Fibroblast of lung (primary cell): ENCODE measurements at places on chromosomes 11 and 22. TPM values are rescaled to one million over a fixed set of nuclear protein-coding genes. Genes with fewer than 3 reads are reported as not detected.

The MS4A3 gene
- not detected in 2 replicates for polyA plus RNA-seq

The CNTF gene
- polyA plus RNA-seq = 0.73 and 0.95 TPM in 2 replicates

The PLAAT4 gene
- 47.4 and 69.1 TPM in 2 replicates for polyA plus RNA-seq

The NAALAD2 gene
- 0.73 and 2.2 TPM in 2 replicates for polyA plus RNA-seq

The CATSPER1 gene
- 0.28 TPM in 1 of 2 replicates, not detected in the other for polyA plus RNA-seq

DNA sequence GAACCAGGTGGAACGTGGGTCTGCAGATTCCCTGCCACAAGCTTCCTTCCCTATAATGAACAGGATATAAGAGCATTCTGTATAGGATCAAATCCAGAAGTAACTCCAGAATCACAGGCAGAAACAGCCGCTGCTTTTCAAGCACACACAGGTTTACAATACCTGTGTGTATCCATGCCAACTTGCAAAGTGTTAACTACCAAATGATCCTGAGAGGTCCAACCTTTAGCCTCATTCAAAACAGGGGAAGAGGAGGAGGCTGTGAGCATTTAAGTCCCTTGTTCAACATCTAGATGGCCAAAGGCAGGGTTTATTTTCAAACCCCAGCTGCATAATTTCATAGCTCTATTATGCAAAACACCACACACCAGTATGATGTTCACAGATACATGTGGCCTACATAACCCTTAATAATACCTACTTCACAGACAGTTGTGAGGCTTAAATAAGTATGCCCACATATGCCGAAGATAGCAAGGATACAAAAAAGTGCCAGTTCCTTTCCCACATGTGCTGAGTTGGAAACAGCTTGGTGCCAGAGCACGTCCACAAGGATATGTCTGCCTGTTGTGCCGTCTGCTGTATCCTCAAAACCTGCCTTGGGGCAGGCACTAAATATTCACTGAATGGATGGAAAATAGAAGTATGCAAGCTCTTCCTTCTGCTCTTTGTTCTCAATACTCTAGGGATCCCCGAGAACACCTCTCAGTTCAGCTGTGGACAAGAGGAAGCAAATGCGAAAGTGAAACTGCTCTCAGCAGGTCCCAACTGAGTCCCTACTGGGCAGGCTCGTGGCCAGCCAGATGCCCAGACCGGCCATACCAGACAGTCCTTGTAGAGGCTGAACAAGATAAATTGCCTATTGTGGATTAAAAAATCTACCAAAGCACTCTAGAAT, 66.8 kb downstream of the LARGE1 start:
- H3K4me1 ChIP-seq = peaks cover 13% of the 10 kb centered on the region
- peak overlapping the region; percentile 72 for H3K4me3 ChIP-seq
- H3K27ac ChIP-seq = peak overlapping the region; percentile 87
- no peaks in the 10 kb centered on the region for H3K27me3 ChIP-seq
- no peaks in the 10 kb centered on the region for H3K36me3 ChIP-seq
- peak; percentile 81 for DNase-seq

- H3K27ac ChIP-seq = no peak overlapping the region
- no peak for DNase-seq
These were observed 11.2 kb downstream of the RTN4RL2 start for GRCh38 chr11:57471496-57471895.

GRCh38 chr11:75562836-75563484, 907 bp downstream of the SERPINH1 start:
- DNase-seq = peak; percentile 76
- H3K27ac ChIP-seq = peak overlapping the region; percentile 91
- H3K4me1 ChIP-seq = peaks cover 48% of the 10 kb centered on the region

DNA sequence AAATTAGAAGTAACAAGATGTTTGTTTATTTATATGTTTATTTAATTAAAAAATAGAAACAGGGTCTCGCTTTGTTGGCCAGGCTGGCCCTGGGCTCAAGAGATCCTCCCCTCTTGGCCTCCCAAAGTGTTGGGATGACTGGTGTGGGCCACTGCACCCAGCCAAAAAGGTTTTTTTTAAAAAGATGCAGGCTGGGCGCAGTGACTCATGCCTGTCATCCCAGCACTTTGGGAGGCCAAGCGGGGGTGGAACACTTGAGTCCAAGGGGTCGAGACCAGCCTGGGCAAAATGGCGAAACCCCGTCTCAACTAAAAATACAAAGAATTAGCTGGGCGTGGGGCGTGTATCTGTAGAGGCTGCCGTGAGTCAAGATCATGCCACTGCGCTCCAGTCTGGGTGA, 13.4 kb downstream of the DRD4 start:
- no peak for DNase-seq
- H3K4me1 ChIP-seq = no peaks in the 10 kb centered on the region
- no peaks in the 10 kb centered on the region for H3K27me3 ChIP-seq
- no peak overlapping the region for H3K27ac ChIP-seq
- H3K4me3 ChIP-seq = no peak overlapping the region
